Stimulated activated CD4-positive, alpha-beta T cell treated with anti-CD3 and anti-CD28 coated beads, TNF-alpha, amount 100 ng/mL, for 24 hours (primary cell): ENCODE measurements at places on chromosomes 4 and X.

DNA sequence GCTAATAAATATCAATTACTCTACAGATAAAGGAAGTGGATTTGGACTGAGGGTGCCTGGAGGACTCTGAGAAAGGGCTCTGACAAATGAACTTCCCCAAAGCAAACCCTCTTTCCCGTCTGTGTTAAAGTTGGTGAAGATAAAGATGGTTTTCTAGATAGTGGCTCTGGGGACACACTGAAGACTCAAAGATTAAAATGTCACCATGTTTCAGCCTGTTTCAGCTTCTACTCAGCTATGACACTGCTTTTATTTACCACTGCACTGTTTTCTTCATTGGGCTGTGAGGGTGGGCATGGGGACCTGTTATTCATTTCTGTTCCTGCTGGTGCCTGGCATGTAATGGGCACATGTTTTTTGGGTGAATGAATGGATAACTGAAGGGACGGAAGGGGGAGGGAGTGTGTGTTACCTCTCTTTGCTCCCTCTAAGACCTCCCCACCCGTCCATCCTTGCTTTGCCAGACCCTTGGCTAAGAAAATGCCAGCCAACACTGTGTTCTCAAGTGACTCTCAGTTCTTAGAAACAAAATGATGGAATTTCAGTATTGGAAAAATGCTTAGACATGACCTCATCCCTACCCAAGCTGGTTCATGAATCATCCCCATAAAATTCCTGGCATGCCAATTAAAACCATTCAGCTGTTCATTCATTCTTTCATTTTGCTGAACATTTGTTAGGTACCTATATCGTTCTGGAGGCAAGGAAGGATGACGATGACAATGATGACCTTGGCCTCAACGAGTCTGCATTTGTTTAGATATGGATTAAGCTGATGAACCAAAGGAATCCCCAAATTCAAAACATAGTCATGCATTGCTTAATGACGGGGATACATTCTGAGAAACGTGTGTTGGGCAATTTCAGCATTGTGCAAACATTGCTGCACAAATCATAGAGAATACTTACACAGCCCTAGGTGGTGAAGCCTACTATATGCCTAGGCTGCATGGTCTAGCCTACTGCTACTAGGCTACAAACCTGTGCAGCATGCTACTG, 13.4 kb upstream of the STK32B start:
- no peak for DNase-seq

DNA sequence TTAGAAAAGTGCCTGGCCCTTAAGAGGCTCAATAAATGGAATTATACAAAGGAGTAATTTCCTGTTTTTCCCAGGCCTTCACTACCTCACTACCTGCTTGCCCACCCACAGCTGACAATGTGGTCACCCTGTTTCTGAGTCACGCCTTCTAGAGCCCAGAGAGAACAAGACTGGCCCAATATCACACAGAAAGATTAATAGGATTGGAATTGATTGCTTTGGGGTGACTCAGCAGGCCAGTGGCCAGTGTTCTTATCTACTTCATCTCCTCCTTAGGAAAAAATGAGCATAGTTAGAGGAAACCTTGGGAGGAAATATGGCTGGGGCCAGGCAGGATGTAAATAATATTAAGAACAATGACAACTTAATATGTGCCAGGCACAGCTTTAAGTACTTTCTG, 4.5 kb upstream of the FGF16 start:
- DNase-seq = no peak

DNA sequence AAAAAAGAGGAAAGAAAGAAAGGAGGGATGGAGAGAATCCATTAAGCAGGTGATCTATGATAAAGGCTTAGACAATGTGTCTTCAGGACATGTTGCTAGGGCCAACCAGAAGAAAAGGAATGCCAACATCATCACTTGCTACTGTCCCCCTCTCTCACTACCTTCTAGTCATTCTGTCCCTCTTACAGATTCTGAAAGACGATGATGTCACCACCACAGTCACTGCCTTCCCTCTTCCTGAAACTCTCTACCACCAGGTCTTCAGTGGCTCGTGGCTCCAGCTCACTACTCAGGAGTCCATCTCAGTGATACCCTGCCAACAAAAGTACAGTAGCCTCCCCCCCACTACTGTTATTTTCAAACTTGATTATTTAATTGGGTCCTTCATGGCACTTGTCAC, 64.0 kb downstream of the KCNIP4 start:
- DNase-seq = no peak

GRCh38 chr4:107845681-107846080, 20.9 kb downstream of the SGMS2 start:
- no peak for DNase-seq

DNA sequence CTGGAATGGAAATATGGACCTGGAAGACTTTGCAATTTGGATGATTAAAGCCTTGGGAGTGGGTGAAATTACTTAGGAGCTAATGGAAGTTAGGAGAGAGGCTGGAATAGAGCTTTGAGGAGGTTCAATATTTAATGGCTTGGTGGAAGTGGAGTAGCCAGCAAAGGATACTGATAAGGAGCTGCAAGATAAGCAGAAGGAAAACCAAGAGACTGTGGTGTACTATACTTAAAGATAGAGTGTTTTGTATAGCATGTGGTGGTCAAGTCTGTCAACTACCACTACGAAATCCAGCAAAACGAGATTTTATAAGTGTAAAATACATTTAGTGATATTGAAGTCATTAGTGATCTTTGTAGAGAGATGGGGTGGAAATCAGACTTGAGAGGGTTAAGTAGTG, 54.0 kb upstream of the TMLHE start:
- no peak for DNase-seq

- DNase-seq = no peak
These were observed 215.4 kb upstream of the PGRMC2 start for GRCh38 chr4:128502818-128503527.

- no peak for DNase-seq
These were observed 12.3 kb downstream of the MID1 start for GRCh38 chrX:10608099-10608498.

GRCh38 chrX:9775930-9776329, 10.3 kb upstream of the GPR143 start:
- DNase-seq = no peak

- DNase-seq = no peak
These were observed 17.0 kb downstream of the SLC9B1 start for GRCh38 chr4:103002551-103002950.

DNA sequence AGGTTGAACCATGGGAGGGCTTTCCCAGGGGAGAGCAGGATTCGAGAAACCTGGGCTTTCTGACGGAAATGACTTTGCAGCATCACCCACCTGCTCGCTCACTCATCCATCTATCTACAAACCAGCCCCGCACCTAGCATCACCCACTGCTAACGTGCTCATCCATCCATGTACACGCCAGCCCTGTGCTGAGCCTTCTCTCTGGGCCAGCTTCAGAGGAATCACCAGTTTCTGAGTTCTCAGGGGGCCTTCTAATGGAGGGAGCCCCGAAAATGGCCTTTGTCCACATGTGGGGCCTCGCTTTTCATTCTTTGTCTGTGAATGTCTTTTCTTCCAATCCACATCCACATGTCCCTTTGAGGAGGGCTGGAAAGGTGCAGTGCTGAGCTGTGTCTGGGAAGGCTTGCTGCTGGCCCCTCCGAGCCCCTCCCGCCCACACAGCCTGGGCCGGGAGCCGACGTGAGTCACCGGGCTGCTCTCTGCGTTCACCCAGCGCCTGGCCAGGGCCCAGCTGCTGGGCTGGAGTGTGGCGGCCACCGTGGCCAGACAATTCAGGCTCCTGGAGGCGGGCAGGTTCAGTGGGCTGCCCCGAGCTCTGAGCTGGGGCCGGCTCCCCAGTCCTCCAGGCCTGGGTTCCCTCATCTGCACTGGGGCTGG, 14.7 kb downstream of the SORCS2 start:
- no peak for DNase-seq

DNA sequence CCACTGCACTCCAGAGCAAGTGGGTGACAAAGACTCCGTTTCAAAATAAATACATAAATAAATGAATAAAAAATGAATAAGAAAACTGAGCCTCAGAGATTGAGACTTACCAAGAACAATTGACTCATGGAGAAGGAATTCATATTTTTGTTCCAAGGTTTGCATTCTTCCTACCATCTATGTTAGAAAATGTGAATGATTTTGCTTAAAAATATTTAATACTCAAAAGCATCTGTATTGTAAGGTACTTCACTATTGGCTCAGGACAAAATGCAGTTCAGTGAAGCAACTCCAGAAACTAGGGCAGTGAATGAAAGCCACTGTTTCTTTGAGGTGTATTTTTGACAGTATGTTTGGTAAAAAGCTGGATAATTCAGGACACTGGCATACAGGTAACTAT, 54.1 kb downstream of the XAGE2 start:
- no peak for DNase-seq

- no peak for DNase-seq
These were observed 179.4 kb downstream of the RBM46 start for GRCh38 chr4:154960476-154960875.

- no peak for DNase-seq
These were observed 32.5 kb upstream of the TMPRSS11F start for GRCh38 chr4:68162196-68162595.

DNA sequence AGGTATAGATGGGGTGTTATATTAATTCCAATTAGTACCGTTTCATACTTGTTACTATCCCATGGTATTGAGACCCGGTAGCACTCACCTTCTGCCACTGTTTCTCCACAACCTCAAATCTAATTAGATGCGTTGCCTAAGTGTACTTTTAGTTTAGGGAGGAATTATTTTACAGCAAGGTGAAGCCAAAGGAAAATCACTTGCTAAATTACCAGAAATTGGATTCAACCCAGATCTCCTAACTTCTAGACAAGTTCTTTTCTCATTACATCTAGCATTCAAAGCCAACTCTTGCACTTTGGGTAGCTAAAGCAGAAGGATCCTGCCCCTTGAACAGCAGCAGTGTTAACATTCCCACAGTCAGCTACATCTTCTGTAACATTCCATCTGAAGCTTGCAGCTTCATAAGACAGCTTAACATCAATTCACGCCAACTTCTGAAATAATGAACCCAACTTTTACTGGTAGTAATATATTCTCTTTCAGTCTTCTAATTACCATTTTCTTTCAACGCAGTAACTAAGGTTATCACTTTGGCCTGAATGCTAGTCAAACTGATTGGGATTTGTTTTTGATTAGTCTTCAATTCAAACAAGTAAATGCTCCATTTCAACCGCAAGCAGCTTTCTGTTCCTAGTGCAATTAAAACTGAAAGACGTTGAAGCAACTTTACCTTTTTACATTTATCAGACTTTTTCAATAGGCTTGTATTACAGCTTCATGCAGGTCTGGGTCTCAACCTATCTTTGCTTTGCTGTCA, 934 bp upstream of the SEC31A start:
- no peak for DNase-seq
